Ecto neural progenitor cell (in vitro differentiated cells): ENCODE measurements at places on chromosomes 6 and 20.

DNA sequence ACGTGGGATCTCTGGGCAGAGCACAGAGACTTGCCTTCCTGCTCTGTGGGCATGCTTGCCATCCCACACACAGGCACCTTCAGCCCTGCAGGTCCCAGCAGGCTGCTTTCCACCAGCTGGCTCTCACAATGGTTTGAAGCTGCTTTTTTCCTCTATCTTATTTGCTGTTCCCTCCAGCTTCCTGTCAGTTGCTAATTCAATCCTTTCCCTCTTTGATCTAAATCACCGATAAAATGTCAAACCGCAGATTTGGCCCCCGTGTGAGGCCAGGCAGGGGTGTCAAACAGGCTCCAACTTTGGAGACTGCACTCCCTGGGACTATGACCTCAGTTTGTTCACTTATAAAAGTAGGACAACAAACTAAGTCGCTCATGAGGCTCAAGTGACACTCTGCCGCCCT, 40.6 kb upstream of the PCMTD2 start:
- no peak for DNase-seq

DNA sequence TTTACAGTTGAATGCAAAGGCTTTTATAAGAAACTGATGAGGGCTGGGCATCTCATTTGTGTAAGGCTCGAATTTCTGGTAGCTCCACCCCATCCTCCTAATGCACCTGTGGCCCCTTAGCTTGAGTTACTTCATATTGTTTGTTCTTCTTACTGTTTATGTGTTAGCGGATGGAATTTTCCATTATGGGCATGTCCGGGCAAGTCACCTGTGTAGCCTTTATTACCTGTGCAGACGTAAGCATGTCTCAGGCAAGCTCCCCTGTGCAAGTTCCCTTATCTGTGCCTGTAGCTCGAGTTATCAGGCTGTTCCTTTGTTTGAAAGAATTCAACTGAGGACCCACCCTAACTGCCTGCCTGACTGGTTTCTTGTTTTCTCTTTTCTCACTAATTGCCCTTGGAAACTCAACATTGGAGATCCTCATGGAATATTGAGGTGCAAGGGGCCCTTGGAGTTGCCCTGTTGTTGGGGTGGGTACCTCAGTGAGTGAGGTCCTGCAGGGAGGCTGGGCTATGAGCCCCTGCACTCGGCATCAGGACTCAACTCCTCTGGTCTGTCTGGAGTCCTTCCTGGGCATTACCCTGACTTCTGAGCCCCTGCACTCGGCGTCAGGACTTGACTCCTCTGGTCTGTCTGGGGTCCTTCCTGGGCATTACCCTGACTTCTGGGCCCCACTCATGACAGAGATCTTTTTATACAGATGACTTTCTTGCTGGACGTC, 207.9 kb upstream of the SULF2 start:
- DNase-seq: no peak

- no peak for DNase-seq
Observed at GRCh38 chr6:155880900-155881299, 425.3 kb upstream of the NOX3 start.

DNA sequence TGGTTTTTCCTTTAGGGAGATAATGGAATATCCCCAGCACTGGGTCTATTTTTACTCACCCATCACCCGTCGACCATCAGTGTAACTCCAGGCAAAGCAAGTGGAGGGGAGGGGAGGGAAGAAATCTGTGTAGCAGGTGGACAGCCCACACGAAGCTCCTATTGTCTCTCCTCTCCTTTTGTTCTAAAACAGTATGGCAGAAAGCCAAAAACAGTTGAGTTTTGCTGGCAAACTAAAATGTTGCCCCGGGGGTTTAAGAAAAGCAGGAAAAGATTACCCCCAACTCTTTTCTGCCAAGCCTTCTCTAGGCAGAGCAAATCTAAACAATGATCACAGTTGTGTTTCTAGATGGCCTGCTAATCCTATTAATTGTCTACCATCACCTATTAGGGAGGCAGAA, 89.7 kb downstream of the PREP start:
- DNase-seq: no peak

GRCh38 chr6:119612911-119613381, 263.4 kb upstream of the MAN1A1 start:
- DNase-seq: no peak

GRCh38 chr6:2855061-2855519, 13.4 kb upstream of the SERPINB1 start:
- DNase-seq: no peak

- DNase-seq: no peak
Observed at GRCh38 chr6:14450133-14450504, 332.5 kb downstream of the CD83 start.

DNA sequence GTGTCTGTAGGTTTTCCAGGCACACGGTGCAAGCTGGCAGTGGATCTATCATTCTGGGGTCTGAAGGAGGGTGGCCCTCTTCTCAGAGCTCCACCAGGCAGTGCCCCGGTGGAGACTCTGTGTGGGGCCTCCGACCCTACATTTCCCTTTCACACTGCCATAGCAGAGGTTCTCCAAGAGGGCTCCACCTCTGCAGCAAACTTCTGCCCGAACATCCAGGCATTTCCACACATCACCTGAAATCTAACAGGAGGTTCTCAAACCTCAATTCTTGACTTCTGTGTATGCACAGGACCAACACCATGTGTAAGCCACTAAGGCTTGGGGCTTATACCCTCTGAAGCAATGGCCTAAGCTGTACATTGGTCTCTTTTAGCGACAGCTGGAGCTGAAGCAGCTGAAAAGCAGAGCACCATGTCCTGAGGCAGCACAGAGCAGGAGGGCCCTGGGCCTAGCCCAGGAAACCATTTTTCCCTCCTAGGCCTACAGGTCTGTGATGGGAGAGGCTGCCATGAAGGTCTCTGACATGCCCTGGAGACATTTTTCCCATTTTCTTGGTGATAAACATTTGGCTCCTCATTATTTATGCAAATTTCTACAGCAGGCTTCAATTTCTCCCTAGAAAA, 253.3 kb downstream of the ERMARD start:
- no peak for DNase-seq

DNA sequence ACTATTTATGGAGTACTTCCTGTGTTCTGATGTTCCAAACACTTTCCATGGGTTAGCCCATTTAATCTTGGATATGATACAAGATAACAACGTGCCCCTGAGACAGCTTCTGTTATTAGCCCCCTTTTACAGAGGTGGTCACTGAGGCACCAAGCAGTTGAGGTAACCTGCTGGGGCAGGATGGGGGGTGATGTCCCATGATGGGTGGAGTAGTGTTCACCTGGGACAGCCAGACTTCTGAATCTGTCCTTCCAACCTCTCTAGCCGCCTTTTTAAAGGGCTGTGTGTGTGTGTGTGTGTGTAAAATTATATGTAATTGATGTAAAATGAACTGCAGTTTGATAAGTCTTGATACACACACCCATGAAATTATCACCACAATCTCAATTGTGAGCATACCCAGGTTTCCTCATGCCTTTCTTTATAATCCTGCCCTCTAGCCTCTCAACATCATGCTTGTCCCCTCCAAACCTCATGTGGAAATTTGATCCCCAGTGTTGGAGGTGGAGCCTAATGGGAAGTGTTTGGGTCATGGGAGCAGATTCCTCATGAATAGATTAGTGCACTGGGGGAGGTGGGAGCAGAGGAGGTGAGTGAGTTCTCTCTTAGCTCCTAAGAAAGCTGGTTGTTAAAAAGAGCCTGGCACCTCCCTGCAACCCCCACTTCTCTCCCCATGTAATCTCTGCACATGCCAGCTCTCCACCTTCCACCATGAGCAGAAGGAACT, 39.2 kb downstream of the PLAGL2 start:
- DNase-seq: peak; percentile 57

DNA sequence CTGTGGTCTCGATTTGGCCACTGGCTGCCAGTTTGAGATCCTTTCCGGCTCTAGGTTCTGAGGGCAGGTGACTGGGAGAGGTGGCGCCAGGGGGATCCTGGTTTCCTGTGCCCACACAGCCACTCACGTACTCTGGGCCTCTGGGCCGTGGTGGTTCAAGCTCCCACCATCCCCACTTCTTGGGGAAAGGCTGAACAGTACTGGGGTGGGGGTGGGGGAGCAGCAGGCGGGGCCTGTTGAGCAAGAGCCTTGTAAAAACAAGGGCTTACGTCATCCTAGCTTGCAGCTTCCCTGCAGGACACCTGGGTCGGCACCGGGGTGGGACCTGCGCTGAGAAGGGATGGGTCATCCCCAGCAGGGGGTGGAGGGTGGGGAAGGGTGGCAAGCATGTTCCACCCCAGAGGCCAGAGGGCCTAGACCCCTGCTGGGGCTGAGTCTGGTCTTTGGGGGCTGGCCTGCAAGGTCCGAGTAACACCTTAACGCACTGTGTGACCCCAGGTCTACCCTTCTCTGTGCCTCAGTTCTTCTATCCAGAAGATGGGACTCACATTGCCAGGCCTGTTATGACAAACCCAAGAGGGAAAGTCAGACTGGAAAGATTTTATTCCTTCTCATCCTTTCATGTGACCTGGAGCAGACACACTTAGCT, 3.1 kb upstream of the CEBPB start:
- DNase-seq: no peak

DNA sequence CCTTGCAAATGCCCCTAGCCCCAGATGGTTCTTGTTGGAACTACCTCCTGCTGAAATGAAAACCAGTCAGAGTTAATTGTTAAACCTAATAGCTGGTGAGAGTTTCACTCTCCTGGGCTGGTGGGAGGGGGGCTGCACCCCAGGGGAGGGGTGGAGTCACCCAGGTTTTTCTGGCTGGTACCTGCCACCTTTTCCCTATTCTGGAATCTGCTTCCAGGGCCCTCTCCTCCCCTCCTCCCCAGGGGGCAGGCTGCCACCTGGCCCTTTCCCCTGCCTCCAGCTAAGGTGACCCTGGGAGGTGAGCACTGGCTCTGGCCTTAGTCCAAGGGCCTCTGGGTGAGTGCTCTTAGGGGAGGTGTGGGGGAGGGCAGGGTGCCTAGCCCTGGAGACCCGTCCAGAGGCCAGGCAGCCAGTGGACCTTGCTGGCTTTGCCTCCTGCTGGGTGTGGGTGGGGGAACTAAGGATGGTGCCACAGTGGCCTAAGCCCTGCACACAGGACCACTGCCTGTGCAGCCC, 48.8 kb upstream of the EPB41L1 start:
- no peak for DNase-seq

GRCh38 chr6:15248451-15249370, 2.8 kb downstream of the JARID2 start:
- DNase-seq: peak; percentile 95

DNA sequence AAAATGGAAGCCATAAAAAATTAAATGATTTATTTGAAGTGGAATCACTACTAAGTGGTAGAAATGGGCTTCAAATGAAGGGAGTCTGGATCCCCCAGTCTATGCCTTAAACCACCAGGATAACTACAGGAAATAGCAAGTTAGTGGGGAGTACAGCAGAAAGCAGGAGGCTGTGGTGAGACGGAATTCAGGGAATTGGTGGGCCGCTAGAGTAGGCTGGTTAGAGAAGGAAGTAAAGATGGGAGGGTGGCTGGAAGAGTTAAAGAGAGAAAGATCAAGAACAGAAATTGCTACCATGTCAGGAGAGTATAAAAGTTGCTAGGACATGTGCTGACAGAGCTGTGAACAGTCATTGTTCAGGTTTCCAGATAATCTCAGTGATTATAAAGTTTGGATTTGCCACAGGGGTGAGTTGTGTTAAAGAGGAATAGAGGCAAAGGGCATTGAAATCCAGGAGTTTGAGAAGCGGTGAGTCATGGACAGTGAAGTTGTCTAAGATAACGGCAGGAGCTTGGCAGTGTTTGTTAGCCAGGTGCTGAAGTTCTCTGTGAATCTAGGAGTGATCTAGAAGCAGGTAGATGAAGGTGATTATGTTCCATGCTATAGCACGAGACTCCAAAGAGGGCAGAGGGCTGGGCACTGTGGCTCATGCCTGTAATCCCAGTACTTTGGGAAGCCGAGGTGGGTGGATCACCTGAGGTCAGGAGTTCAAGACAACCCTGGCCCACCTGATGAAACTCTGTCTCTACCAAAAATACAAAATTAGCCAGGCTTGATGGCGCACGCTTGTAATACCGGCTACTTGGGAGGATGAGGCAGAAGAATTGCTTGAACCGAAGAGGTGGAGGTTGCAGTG, 13.7 kb upstream of the HINT3 start:
- no peak for DNase-seq

GRCh38 chr6:51024126-51024525, 205.5 kb downstream of the TFAP2B start:
- no peak for DNase-seq

GRCh38 chr6:118542184-118542952, 5.7 kb upstream of the PLN start:
- DNase-seq: no peak

- DNase-seq: no peak
Observed at GRCh38 chr6:157708239-157708638, 114.8 kb upstream of the SNX9 start.

- no peak for DNase-seq
Observed at GRCh38 chr20:19648024-19648423, 110.0 kb upstream of the RIN2 start.

GRCh38 chr6:166460473-166461437, 78.0 kb upstream of the MPC1 start:
- DNase-seq: no peak

GRCh38 chr20:59352541-59352940, 52.1 kb downstream of the EDN3 start:
- DNase-seq: no peak

DNA sequence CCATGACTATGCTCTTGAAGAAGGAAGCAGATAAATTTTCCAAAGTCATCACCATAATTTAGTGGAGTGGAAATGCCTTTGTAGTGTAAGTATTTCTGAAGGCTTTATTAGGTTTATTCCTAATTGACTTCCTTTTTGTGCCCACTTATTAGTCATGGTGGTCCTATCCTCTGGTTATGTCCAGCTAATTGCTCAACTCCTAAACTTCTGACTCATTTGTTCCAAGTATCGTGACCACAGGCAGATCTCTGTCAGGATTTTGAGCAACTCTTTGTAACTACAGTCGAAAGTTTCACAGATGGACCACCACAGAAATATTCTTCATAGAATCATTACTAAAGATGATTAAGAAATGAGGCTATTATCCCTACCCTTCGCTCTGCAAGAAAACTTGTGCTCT, 315.6 kb upstream of the PTCHD4 start:
- DNase-seq: no peak

DNA sequence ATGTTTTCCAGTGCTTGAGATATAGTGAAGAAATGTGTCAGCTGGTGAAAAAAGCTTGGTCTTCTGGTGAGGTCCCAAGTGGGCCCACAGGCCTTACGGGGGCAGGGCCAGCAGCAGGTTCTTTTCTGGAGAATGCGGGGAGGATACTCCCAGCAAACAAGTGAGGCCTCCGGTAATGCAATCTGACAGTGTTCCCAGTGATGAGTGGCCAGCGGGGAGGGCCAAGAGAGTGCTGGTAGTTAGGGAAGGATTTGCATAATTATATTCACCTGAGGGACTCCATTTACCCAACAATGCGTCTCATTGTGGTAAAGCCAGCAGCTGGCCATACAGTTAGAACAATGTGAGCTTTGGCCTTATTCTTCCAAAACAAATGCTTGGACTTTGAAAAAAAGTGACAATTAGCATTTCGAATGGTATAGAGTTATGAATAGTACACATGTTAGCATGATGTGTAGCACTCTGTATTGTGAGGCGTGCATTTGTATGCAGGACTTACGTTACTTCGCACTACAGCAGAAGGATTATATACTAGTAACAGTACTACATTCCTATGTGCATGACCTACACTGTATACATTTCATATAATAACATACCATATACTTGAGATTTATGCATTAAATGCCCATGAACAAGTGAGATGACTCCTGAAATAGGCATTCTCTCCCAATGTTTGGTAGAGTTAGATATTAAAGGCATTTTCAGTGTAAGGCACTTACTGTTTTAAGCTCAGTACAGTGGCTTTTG, 69.8 kb downstream of the MYB start:
- DNase-seq: peak; percentile 57

GRCh38 chr6:156946370-156946936, 169.3 kb downstream of the ARID1B start:
- DNase-seq: no peak

- no peak for DNase-seq
Observed at GRCh38 chr6:154488802-154489437, 21.6 kb downstream of the CNKSR3 start.
